Cardiac muscle cell (in vitro differentiated cells and primary cell): ENCODE measurements at places on chromosomes 3 and 15. TPM values are rescaled to one million over a fixed set of nuclear protein-coding genes. Genes with fewer than 3 reads are reported as not detected.

- DNase-seq, result peak; percentile 79
These were observed 4.6 kb downstream of the BCL6 start for GRCh38 chr3:187740421-187741399.

- DNase-seq, result no peak
These were observed 246.4 kb upstream of the TPRG1 start for GRCh38 chr3:188925376-188925775.

DNA sequence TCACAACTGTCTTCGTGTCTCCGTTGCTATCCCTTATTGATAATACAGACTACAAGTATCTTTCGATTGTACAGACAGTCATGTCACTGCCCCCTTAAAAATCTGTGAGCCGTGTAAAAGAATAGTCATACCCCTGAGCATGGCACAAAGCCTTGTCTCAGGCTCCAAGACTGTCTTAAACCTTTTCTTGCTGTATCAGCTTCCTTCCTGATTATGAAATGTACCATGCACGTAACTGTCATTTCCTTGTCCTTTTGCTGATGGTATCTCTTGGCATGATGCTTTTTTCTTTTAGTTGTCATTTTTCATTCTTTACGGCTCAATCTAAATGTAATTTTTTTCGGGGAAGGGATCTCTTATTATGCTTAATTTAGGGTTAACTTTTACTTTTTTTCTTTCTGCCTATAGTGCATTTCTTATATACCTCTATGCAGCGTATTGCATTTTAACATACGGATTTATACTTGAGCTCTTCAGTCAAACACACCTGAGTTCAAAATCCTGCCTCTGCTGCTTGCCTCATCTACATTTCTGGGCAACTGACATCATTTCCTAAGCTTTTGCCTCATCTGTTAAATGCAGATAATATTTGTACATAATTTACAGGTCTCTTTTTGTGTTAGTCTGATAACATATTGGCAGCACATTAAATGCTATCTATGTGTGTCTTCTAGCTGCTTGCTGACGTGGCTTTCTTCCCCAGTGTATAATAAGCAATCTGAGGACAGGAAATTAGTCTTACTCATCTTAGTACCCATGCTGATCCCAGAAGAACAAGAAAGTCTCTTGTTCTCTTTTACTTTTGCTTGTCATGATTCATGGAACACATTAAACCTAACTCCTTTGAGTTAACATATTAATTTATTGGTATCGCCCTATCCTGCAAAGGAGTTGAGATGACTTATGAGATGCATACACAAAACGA, 57.3 kb downstream of the ROBO2 start:
- no peak for DNase-seq

GRCh38 chr3:46010519-46011113, 15.0 kb upstream of the FYCO1 start:
- DNase-seq, result no peak

DNA sequence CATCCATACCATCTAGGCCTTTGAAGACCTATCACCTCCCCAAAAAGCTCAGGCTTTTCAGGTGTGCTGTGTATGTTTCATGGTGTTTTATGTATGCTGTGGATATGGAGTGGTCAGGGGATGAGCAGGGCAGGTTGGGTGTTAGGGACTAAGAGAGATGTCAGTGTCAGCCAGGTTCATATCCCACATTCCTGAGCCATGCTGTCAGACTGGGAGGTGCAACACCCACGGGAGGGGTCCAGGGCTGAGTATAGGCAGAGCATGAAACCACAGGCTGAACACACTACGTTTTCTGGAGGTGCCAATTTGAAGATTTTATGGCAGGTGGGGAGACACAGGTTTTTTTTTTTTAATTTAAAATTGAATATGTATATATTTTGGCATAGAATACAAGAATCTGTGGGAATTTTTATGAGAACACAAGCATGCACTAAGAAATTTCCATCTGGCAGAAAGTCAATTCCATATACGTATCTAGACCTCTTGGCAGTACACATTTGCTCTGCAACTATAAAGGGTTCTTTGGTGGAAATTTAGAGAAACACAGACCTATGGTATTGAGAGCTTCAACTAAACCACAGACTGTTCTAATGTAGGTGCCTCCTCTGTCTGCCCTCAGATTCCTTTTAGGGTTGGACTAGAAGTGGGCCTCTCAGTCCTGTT, 101.9 kb upstream of the RNU6-1 start:
- DNase-seq, result no peak

- no peak for DNase-seq
These were observed 3.5 kb downstream of the CSK start for GRCh38 chr15:74785194-74786032.

DNA sequence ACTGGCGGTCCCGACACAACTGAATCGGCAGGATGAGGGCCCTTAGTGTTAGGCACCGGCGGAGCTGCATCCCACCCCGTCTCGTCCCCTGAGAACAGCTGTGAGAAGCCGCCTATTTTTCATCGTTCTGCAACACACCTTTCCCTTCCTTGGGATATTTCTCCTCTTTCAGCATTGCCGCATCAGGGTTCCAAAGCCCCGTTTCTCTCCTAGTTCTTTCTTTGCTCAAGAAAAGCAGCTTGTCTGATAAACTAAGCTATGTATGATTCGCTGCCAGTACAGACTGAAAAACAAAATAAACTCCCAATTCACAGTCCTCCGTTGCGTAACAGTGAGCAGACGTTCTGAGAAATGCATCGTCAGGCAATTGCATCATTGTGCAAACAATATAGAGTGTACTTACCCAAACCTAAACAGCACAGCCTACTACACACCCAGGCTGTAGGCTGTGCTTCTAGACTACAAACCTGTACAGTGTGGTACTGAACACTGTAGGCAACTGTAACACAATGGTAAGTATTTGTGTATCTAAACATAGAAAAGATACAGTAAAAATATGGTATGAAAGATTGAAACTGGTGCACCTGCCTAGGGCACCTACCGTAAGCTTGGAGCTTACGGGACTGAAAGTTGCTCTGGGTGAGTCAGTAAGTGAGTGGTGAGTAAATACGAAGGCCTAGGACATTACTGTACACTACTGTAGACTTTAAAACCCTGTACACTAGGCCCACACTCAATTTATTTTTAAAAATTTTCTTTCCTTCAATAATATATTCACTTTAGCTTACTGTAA, 8.9 kb upstream of the ADAMTS17 start:
- peak; percentile 95 for DNase-seq

DNA sequence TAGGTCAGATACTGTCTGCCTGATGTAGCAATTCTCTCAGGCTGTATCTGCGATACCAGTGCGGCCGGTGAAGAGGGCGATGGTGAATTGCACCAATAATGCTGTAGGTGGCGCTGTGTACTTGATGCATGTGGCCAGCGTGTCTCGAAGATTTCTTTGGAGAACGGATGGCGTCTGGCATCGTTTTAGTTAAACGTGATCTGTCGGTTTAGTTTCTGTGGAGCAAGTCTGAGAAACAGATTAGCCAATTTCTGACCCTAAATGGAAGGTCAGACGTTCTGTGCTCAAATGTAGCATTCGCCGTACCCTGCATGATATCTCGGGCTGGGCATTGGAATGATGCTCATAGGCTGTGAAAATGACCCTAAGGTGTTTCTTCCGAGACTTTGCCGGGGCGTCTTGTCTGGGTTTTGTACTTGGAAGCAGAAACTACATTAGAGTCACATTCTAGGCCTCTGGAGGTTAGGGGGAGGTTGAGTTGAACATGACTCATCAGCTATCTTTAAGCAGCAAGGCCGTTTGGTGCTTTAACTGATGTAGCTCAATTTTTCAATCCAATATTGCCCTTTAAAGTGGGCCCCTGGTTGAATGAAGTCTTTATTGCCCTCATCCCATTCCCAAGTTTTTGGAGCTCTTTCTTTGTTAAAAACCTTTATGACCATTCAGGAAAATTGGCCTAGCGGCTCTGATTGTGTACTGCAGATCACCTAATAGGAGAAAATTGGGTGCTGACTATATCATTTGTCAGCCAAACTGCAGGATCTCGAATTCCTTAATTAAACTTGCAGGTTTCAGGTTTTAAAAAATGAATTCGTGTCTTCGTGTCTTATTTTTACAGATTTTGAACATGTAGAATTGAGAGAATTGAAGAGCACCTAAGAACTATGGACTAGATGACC, 80.0 kb downstream of the SQOR start:
- peak; percentile 87 for DNase-seq

- DNase-seq, result no peak
These were observed 123.8 kb downstream of the PPM1L start for GRCh38 chr3:160879859-160880258.

DNA sequence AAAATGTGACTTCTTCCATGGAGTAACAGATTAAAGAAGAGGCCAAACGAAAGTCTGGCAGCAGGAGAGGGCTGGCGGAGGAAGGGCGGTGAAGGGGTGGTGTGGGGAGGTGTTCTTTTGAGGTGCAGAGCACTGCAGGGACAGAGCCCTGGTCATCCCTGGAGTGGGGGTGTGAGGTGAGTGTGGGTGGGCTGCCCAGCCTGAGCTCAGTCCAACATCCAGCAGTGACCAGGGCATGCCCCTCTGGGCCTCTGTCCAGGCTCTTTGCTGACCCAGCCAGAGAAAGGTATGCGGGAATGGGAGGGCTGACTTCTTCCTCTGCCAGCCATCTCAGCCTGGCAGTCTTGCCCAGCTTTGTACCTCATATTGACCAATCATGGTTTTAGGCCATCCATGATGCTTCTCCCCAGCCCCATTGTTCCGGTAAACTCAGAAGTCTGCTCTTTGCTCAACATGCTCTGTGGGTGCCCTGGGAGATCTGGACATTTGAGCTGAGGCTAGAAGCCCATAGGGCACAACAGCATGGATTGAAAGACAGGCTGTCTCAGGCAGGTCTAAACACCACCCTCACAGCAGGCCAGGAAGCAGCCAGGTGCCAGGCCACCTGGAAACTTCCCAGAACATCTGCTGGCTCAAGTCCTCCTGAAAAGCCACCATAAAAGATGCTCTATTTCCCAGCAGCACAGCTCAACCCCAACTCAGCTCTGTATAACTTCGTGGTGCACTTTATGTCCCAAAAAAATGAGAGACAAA, 25.9 kb upstream of the CXCR6 start:
- DNase-seq, result no peak

DNA sequence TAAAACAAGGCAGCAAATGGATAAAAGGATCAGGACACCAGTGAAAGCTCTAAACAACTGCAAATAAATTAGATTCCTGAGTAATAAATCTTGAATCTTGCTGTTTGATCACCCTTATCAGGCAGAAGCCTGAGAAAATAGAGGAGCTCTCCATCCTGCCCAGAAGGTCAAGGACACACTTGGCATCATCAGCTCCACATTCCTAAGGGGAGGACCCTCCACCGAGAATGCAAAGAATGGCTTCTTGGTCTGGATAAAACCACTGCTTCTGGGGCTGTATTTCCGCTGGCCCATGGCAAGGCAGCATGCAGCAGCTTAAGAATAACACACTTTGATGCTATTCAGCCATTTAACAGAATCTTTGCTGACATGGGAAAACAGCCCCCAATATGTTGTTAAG, 108.9 kb upstream of the TSC22D2 start:
- peak; percentile 38 for DNase-seq

DNA sequence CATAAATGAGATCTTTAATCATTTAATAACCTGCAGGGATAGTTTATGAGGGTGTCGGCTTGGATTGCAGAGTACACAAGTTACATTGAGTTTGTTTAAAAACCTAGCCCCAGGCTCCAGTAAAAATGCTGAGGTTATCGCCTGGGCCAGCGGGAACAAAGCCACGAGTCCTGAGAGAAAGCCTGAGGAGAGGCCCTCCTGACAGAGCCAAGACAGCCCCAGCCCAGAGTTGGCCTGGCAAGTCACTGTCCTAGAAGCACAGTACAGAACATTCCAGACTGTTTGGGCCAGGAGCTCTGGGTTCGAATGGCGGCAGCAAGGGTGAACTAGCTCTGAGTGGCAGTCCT, 32.4 kb downstream of the SEC61A1 start:
- DNase-seq, result no peak

DNA sequence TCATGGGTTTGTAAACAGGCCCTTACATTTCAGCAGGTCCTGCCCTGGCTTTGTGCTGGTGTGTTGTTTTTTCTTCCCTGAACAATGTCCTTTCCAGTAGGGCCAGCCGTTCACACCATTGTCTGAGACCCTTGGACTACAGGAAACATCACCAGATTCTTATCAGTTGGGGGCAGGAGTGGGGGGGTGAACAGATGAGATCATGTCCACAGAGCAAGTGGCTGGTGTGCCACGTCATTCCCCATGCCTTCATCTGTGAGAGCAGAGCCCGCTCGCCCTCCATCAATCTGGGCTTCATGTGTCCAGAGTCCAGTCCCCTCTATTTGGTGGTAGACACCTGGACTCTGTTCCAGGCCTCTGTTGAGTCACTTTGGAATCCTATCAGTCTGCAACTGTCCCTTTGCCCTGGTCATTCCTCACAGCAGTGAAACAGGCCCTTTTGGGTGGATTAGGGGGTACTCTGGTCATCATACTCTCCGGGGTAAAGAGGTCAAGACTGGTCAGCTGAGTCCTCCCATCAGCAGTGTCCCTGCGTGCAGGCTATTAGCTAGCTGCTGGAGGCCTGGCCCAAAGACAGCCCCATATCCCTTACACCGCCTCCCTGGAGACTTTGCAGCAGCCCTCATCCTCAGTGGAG, 15.0 kb downstream of the SEMA3G start:
- no peak for DNase-seq

GRCh38 chr3:170999737-171000242, 26.7 kb downstream of the SLC2A2 start:
- DNase-seq, result no peak

- no peak for DNase-seq
These were observed 831.5 kb downstream of the ROBO2 start for GRCh38 chr3:77871436-77871835.

DNA sequence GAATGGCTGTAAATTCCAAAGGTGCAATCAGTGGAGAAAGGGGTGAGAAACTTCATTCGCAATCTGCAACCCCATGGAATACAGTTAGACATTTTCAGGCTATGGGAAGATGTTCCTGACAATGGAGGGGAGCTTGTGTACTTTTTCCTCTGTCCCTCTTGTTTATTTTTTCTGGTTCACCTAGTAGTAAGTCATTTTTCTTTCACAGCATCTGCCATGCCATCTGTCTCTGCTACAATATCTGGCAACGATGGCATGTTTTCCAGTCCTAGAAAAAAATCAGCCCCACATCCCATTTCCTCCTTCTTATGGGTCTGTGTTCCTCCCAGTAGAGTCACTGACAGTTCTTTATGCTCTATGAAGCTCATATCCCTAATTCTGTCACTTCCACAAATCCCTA, 76.0 kb downstream of the SSR3 start:
- no peak for DNase-seq

DNA sequence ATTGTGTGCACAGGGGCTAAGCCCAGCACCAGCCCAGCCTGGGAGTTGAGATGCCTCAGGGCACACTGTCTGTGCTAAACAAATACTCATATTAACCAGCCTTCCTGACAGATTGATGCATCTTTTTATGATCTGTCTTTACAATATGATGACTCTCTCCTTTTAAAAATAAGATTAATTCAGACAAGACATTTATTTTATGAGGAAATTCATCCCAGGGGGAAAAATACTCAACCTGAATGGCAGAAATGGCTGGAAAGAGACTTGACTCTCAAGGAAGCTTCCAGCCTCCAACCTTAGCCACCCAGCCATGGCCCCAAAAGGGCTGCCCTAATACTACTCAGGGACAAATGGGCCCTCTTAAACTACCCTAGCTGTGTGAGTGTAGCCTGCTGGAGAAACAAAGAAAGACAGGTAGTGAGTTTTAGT, 46.9 kb downstream of the NOX5 start:
- DNase-seq, result no peak

The GOLGA6A gene
- polyA plus RNA-seq, result 0.24 TPM in 1 of 2 replicates, not detected in the other

The IL1RAP gene
- polyA plus RNA-seq, result 3.2 and 5.5 TPM in 2 replicates

The SAMMSON gene
- polyA plus RNA-seq, result not detected in 2 replicates

The CASR gene
- not detected in 2 replicates for polyA plus RNA-seq

The KCNMB3 gene
- polyA plus RNA-seq, result 0.54 and 3.2 TPM in 2 replicates

The NEK10 gene
- polyA plus RNA-seq, result 0.54 and 0.82 TPM in 2 replicates

The USP19 gene
- 50.5 and 61.8 TPM in 2 replicates for polyA plus RNA-seq

The SLC24A5 gene
- polyA plus RNA-seq, result 0.05 TPM in 1 of 2 replicates, not detected in the other

The ZNF385D gene
- 10.6 and 11.8 TPM in 2 replicates for polyA plus RNA-seq

The TRH gene
- polyA plus RNA-seq, result 113 and 149 TPM in 2 replicates
